Urinary bladder (tissue), 4 donors: ENCODE measurements at places on chromosomes 7 and 10.

DNA sequence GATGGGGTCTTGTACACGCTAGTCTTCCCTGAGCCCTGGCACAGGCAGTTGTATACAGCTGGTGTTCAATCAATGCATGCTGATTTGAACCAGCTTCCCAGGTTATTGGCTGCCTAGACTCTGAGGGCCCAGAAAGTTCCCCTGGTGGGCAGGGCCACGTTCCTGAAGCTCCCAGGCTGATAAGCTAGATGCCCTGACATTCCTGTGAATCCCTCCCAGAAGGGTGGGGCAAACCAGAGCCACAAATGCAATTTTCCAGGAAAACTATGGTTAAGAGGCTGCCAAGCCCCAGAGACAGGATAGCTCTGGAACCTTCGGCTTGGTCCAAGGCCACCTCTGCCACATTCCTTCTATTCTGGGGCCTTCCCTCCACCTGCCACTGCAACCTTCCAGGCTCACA, 78.2 kb downstream of the FAM53B start:
- DNase-seq = no peak

DNA sequence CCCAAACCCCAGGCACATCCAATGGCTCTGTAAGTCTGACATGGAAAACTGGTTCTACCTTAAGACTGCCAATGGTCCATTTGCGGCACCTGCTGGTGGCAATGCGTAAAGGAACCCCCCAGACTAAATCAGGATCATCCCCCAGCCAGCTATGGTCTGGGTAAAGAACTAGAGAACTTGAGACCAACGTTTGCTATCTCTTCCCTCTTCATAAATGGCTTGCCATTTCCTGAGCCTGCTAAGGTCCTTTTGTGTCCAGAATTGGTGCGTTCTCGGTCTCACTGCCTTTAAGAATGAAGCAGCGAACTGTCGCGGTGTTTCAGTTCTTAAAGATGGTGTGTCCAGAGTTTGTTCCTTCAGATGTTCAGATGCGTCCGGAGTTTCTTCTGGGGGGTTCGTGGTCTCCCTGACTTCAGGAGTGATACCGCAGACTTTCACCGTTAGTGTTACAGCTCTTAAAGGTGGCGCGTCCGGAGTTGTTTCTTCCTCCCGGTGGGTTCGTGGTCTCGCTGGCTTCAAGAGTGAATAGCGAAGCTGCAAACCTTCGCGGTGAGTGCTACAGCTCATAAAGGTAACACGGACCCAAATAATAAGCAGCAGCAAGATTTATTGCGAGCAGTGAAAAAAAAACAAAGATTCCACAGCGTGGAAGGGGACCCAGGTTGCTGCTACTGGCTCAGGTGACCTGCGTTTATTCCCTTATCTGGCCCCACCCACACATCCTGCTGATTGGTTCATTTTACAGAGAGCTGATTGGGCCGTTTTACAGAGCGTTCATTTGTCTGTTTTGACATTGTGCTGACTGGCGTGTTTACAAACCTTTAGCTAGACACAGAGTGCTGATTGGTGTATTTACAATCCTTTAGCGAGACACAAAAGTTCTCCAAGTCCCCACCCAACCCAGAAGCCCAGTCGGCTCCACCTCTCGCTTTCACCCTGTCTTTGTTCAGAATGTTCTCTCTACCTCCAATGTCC, 95.4 kb downstream of the ELMO1 start:
- DNase-seq = no peak

DNA sequence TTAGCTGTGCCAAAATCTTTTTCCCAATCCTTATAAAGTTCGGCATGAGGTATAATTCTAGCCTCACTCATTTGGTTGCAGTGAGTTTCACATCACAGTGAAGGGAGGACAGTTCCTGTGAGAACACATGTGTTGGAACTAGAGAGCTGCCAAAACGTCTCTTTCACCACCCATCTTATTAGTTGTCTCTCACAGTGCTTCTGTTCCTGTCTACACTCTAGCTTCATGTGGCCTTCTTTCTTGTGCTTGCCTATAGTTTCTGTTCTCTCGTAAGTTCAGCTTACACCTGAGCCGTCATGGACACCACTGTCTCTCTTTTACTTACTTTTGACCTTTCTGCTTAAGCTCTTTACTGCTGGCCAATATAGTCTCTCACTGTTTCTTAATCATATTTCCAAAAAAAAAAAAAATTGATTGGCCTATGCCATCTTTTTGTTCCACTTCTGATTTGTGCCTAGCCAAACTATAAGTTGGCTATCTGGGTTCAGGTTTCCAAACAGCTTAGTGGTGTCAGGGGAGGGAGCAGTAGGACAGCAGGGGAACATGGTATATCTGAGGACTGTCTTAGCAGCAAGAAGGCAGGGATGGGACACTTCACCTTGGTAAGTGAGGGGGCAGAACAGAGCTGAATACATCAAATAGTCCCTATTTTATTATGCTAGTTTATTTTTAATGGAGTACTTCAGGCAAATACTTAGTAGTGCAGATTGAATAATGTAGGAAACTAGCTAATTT, 38.0 kb downstream of the ZNRF2 start:
- no peak for DNase-seq

DNA sequence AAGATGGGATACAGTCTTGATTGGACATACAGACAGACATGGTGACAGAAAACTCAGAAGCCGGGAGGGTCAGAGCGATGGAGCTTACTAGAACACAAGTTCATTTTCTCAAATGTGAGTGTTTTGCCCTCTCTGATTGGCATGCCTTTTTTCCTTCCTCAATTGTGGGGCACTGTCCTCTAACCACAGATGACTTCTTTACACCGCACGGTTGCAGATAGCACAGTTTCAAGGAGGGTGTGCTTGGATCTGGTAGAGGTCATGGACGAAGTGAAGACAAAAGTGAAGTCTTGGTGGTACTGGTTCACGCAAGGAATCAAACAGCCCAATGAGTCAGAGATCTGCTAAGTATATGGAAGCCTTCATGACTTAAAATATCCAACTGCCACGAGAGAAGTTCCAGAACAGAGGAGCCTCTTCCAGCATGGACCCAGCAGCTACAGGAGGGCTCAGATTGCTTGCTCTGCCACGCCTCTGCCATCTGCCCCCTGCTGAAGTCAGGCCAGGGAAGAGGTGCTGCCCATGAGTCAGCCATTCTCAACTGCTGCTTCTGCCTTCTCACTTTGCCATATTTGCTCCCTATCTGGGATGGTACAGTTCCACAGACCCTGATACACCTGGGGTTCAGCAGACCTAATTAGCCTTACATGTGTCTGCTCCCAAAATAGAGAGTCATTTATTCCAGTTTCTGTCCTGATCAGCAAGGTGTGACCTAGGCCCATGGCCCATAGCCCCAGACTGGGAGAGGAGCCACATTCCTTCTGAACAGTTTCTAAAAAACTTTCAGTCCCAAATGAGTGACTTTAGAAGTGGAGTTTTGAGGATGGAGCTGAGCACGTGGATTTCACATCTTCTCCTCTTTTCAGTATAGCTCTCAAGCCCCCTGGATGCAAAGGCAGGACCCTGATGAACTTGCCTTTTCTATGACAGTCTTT, 413.8 kb downstream of the KCNMA1 start:
- DNase-seq = no peak

DNA sequence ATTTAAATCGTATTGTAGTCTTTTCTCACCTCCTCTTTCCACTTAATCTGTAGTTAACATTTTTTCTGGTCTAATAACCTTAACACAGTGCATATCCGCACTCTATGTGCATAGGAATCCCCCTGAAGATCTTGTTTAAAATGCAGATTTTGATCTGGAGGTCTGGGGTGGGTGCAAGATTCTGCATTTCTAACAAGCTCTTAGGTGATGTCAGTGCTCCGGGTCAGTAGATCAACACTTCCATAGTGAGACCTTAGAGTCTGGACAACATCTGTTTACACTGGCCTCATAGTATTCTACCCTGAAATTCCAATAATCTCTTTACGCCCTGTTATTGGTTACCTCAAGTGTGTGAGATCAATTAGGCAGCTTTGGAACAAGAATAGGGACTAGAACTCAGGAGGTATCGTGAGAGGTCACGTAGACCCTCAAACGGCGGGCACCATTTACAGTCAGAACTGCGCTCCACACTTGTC, 434 bp upstream of the PLEKHA8 start:
- no peak for DNase-seq

DNA sequence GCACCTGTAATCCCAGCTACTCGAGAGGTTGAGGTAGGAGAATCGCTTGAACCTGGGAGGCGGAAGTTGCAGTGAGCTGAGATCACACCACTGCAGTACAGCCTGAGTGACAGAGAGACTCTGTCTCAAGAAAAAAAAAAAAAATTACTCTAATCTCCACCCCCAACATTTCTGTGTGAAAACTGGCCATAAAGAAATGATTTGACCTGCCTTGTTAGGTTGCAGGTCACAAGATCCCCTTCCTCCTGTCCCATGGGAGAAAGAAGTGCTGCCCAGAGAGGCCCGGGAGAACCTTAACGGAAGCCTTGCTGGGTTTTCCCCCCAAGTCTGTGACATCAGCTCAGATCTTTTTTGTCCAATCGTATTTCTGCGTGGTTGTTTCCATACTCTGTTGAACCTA, 8.7 kb upstream of the CALHM1 start:
- no peak for DNase-seq

- DNase-seq = peak; percentile 48
Measured at GRCh38 chr7:101681170-101682007, 52.3 kb upstream of the MYL10 start.

- DNase-seq = no peak
Measured at GRCh38 chr7:151924001-151924400, 32.2 kb upstream of the GALNTL5 start.
